ENCODE measurements at places on chromosomes 4 and X. TPM values are rescaled to one million over a fixed set of nuclear protein-coding genes. Genes with fewer than 3 reads are reported as not detected.

Gene EBP
- 200 TPM for total RNA-seq

Gene PSAPL1
- 0.08 TPM for total RNA-seq

Gene AMTN
- 3.3 TPM for total RNA-seq

Gene HCCS
- total RNA-seq = 20.8 TPM

Gene HPGDS
- total RNA-seq = 4.4 TPM

Gene CCSER1
- 5.2 TPM for total RNA-seq

Gene SPP1
- total RNA-seq = 55.5 TPM

Gene SATL1
- not detected for total RNA-seq

Gene USP17L30
- total RNA-seq = not detected

Gene SUPT20HL1
- not detected for total RNA-seq

Gene VCX3A
- not detected for total RNA-seq

Gene ITIH6
- not detected for total RNA-seq

Gene TMPRSS11F
- not detected for total RNA-seq

Gene KCNIP4
- total RNA-seq = not detected

Gene NDP
- total RNA-seq = not detected

Gene RNF113A
- total RNA-seq = 11.2 TPM

Gene ARHGAP4
- 96.2 TPM for total RNA-seq

Gene SMC1A
- 59.6 TPM for total RNA-seq

Gene CCKAR
- total RNA-seq = not detected

Gene SYTL5
- 0.65 TPM for total RNA-seq

Gene PFKFB1
- total RNA-seq = not detected

Data from left lung (tissue), 14 donors.